ENCODE measurements at places on chromosomes 6 and 20.

DNA sequence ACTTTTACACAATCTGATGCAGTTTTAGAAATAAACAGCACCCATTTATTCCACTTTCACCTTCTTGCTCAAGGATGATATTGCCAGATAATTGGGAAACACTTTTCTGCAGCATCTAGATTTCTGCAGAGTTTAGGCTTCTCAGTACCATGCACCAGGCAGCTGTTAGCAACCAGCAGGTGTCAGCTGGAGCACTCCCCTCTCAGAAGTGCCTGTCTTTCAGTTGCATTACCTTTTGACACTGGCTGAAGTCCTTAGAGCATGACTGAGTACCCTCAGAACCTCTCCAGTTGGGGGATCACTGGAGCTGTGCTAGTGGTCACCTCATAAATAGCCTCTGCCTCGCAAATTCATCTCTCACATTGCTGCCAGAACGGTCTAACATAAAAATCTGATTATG, 91.2 kb downstream of the DNAH8 start:
- no peak for DNase-seq

DNA sequence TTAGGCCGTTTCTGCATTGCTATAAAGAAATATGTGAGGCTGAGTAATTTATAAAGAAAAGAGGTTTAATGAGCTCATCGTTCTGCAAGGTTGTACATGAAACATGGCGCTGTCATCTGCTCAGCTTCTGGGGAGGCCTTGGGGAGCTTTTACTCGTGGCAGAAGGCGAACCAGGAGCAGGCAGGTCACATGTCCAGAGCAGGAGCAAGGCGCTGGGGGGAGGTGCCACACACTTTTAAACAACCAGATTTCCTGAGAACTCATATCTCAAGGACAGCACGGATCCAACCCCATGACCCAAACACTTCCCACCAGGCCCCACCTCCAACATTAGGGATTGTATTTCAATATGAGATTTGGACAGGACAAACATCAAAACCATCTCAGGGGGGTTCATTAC, 6.4 kb upstream of the SLC13A3 start:
- no peak for DNase-seq

- no peak for DNase-seq
Measured at GRCh38 chr20:8809107-8809953, 259.6 kb upstream of the PLCB4 start.

DNA sequence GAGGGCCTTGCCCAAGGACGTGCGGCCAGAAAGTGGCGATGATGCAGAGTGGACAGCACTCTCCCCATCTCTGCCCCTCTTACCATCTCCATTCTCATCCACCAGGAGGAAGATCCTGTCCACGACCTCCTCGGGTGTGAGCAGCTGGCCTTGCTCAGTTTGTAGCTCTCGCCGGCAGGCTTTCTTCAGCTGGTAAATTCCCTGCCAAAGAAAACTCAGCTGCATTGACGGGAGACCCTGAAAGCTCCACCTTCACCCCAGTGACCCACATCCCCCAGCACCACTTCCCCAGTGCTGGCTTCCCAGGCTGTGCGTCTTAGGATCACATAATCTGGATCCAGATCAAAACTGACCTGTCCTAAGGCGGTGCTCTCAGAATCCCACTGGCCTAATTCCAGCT, 9.2 kb downstream of the GUCA1B start:
- DNase-seq: no peak

- no peak for DNase-seq
Measured at GRCh38 chr6:75557068-75557467, 44.6 kb upstream of the SENP6 start.

GRCh38 chr6:159931846-159932245, 37.0 kb upstream of the IGF2R start:
- DNase-seq: no peak

DNA sequence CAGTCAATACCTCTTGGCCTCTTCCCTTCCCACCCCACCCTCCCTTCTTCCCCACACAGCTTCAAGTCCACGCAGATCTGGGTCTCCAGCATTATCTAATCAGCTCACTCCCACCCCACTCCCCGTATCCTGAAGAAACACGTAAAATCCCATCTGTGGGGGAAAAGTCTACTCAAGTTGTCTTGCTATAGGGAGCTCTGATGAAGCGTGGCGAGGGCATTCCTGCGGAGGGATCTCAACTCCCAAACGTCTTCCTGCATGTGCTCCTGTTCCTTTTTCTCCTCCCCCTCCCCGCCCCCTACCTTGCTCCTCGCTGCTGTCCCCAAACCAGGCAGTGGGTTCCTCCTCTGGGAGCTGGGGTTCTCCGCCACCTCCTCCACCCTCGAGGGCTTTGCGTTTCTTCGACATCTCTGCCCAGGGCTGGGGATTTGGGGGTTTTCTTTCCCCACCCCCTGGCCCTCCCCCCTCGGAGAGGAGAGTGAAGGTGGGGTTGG, 181.8 kb downstream of the TBXT start:
- no peak for DNase-seq

- DNase-seq: no peak
Measured at GRCh38 chr6:34829137-34829536, 37.3 kb downstream of the BLTP3A start.

- DNase-seq: no peak
Measured at GRCh38 chr6:134389129-134389528, 71.2 kb upstream of the SGK1 start.
